Stimulated activated CD4-positive, alpha-beta T cell treated with anti-CD3 and anti-CD28 coated beads, Interleukin-1b, Interleukin-23, amount 100 ng/mL, for 24 hours (primary cell): ENCODE measurements at places on chromosomes 2 and 18.
A peak's percentile ranks its signal among the peaks of the same experiment; 100 is the strongest.

- no peak for DNase-seq
Measured at GRCh38 chr18:34702814-34703213, 7.3 kb upstream of the DTNA start.

- DNase-seq, result no peak
Measured at GRCh38 chr2:110904779-110905148, 172.4 kb downstream of the ACOXL start.

- DNase-seq, result no peak
Measured at GRCh38 chr18:69490813-69491212, 90.1 kb downstream of the DOK6 start.

DNA sequence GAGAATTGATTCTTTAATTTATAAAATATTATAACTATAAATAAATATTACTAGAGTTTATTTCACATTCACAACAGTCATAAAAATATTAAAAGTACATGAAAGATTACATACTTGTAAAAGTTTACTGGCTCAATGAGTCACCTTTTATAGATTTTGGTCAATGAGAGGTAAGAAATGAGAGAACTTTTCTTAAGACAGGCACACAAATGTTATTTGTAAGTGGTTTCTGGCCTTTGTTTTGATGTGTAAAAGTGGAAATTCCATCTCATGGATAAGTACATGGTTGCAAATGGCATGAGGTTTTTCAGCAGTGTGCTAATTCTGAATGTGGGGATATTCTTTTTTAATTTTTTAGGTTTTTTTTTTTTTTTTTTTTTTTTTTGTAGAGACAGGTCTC lies 63.8 kb downstream of the TTC27 start:
- no peak for DNase-seq

DNA sequence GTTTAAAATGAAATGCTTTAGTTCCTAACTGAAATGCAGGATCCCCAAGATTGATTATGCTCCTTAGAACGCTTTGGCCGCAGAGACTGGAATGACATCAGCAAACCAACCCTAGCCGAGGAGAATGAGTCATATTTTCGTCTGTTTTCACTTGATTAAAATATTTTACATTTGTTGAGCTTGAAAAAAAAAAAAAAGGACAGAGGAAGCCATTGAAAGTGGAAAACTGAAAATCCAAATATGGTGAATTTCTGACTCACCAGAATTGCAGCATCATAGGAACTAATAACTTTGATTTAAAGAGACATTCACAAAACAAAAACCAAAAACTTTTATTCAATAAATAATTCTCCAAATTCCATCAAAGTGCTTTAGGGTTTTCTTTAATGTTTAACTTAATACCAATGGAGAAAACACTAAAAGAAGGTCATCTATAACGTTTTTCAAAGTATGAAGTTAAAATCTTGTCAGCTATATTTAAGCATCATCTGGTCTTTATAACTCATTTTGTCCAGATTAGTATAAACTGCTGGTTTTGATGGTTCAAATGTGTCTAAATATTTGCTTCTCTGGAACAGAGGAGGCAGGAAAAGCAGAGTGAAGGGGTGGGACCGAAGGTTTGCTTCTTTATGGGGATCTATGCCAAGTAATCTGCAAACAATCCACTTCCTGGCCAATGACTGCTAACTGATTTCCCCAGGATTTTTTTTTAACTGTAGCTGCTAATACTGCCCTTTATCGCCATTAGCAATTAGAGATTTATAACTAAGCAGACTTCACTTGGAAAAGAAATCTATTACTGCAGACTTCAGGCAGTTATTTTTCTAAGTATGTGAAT lies 30.9 kb upstream of the COL5A2 start:
- DNase-seq, result no peak

- no peak for DNase-seq
Measured at GRCh38 chr2:192827735-192828134, 633.0 kb upstream of the TMEFF2 start.

GRCh38 chr2:149020432-149020851 lies 18.1 kb upstream of the LYPD6B start:
- no peak for DNase-seq

- peak; percentile 33 for DNase-seq
Measured at GRCh38 chr2:174682578-174683391, 81.5 kb downstream of the CHRNA1 start.

DNA sequence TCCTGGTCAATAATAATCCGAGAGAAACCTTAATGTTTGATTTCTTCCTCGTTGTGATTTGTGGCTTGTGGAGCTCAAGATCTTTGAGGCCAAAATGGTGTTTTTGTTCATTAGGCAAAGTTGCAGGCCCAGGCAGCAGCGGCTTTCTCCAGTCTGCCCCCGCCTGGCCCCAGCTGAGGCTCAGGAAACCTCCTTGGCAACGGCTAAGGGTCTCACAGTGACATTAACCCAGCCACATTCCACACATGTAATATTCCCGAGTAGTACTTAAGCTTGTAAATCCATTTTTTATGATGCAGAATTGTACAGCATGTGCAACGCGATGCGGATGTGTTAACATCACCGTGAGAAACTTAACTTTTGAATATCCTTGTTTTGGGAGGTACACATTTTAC lies 200.1 kb downstream of the BCL11A start:
- DNase-seq, result no peak
